ENCODE measurements at places on chromosomes 16 and 17. TPM values are rescaled to one million over a fixed set of nuclear protein-coding genes. Genes with fewer than 3 reads are reported as not detected.

DNA sequence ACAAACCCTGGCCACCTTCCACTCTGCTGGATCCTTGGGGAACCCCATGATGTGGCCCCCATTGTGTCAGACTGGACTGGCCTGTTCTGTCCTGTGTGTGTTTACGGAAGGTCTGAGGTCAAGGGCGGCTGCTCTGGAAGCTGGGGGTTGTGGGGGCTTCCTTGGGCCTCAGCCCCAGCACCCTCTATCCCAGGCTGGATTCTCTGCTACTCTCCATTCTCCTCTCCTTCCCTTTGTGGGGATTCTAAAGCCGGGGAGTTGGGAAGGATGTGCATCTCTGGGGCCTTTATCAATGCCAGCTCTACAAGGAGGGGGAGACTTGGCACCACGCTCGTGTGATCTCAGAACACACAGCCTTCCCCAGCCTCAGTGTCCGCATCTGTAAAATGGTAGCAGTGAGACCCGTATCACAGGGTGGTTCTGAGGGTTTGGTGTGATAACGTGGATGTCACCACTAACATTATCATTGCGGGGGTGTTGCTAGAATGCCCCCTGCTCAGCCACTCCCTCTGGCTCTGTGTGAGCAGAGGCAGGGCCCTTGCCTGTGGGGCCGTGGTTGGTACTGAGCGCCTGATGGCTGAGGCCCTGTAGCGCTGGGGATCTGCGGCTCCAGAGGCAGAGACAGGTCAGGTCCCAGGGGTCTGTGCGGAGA, 18.1 kb downstream of the ADGRG1 start:
- peak; percentile 19 for DNase-seq

GRCh38 chr16:50692999-50693781, at the start of gene NOD2:
Gene NOD2 (plus strand): TSS chr16:50693606. CDS start chr16:50699496, 5,890 bp downstream.
- peak; percentile 12 for DNase-seq

- DNase-seq = no peak
These were observed 167.3 kb upstream of the MPHOSPH6 start for GRCh38 chr16:82337355-82337754.

DNA sequence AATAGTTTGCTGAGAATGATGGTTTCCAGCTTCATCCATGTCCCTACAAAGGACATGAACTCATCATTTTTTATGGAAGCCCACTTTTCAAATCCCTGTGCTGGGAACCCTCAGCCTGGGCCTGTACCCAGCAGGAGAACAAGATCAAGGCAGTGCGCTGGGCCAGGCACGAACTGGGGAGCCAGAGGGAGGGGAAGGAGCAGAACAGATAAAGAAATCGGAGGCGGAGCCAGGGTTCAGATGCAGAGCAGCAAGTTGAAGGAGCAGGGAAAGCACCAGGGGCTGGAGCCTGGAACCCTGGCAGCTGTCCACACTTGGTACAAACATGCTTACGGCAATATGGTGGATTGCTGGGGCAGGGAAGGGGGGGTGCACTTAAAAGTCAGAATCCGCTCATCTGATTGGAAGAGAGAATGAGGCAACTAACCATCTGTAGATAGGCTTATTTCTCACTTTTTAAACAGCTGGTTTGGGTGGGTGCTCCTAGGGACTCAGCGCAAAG, 107.5 kb downstream of the NOG start:
- no peak for DNase-seq

GRCh38 chr17:44355642-44356099, 8.0 kb downstream of the FAM171A2 start:
- DNase-seq = no peak

Gene FN3K
- not detected for total RNA-seq

Gene FOXN1
- total RNA-seq = not detected

Gene KRTAP2-2
- total RNA-seq = not detected
